Ecto neural progenitor cell (in vitro differentiated cells): ENCODE measurements at places on chromosomes 5 and 9.
A peak's percentile ranks its signal among the peaks of the same experiment; 100 is the strongest.

DNA sequence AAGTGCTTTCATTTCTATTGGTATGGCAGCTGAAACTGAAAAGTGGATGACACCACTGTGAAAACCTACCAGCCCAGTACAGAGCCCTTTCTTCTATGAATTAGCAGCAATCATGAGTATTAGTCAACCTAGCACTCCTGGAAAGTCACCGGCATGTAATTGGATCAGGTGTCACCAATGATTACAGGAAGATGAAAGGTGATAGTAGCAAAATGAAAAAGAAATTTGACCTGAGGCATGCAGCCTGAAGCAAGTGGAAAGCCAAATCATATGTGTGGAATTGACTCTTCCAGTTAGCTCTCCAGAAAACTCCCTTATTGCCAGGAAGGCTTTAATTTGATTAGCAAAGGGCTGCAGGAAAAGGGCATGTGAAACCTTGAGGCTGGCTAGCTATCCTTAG, 81.2 kb upstream of the NAA35 start:
- no peak for DNase-seq

DNA sequence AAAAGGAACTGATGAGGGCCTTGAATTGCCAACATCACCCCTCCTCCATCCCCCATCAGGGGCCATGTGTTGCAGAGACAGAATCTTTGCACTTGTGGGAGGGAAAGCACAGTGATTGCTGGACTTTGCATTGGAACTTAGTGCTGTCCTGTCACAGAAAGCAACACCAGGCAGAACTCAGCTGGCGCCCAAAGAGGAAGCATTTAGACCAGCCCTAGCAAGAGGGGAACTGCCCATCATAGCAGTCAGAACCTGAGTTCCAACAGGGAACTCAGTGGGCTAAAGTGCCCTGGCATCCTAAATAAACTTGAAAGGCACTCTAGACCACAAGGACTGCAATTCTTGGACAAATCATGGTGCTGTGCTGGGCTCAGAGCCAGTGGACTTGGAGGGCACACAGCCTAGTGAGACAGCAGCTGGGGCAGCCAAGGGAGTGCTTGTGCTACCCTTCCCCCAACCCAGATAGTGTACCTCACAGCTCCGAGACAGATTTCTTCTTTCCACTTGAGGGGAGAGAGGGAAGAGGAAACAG, 128.1 kb downstream of the ACTL7B start:
- DNase-seq = no peak

DNA sequence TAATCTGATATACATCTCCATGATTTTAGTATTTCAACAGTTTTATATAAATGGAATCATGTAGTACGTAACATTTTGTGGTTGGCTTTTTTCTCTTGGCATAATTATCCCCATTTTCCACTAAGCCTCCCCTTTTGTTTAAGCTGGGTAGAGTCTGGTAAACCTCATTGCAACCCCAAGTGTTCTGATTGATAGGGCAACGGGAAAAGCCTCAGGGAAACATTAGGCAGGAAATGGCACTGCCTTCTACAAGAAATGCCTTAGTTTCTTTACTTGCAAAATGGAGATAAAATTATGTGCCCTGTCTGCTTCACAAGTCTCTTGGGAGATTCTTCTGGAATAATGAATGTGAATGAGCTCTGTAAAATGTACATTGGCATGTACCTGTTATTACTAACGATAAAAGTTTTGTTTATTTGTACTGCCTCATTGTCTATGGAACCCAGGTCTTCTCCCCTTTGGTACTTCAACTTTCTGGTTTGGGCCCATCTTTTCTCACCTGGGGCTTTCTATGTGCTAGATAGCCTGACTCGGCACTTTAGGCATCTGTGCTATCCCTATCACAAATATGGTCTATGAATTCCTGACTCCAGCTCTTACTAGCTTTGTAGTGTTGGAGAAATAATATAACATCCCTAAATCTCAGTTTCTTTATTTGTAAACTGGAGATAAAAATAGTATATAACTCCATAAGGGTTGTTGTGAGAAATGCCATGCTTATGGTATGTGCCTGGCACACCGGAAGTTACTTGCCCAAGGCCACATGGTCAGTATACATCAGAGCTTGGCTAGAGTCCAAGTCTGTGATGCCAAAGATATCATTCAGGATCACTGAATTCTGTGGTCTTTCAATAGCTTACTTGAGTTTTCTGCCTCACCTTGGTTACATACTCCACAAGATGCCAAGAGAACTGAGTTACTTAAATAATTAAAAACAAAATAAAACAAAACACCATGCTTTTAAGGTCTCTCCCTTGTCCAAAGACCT, 48.2 kb upstream of the ZNF169 start:
- DNase-seq = no peak

GRCh38 chr9:116939614-116940013, 252.5 kb downstream of the TRIM32 start:
- DNase-seq = no peak

DNA sequence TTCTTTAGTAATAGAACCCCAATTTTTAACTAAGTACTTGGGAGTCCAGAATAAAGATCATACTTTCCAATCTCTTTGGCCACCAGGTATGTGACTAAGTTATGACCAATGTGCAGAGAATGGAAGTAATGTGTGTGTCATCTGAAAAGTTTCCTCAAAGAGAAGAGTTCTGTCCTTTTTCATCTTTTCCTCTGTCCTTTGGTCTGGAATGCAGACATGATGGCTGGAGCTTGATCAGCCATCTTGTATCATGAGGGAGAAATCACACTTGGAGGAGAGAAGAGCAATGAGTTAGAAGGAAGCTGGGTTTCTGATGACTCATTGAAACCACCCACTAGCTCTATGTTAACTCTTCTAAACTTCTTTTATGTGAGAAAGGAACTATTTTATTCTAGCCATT, 5.5 kb upstream of the CPEB4 start:
- no peak for DNase-seq

DNA sequence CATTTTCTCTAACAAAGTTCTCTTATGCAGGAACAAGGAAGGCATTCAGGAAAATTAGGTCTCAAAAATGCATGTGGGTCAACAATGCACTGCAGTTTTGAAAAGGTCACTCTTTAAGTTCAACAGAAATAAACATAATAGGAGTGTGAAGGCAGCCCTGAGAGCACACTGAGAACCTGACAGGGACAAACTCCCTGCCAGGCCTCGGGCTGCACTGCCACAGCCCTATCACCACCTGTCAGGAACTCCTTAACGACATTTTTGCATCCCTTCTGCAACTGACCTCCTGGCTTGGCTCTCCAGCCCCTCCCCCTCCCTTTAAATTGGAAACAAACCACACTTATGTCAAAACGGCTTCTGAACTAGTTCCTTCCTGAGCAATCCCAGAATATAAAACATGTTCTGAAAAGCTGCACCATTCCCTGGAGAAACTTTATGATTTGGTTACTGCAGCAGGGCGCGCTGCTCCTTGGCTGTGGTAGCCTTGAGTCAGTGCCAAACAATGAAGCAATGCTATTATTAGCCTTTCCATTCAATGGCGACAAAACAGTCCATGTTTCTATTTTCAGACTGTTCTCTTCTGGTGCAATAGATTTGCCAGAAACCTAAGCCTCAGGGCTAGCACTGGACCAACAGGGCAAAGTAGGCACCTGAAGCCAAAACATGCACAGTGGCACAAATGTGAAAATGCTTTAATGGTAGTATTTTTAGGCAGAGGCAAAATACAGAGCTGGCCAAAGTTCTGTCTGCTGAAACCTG, 160.1 kb upstream of the ZNF608 start:
- no peak for DNase-seq

DNA sequence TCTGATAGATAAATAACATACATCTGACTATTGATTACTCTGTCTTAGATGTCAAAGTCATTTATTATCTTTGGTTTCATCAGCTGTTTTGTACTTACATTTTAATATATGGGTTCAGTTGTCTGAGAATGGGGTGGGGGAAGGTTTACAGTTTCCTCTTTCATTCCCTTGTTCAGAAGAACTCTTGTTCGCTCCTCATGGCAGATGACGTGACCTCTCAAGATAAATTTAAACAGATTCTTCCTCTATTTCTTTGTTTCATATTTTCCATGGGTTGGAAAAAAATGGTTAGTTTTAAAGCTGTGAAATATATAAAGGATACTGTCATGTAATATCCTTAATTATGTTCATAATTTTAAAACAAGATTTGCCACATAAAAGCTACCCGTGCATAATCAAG, 61.4 kb downstream of the TSSK1B start:
- DNase-seq = no peak

GRCh38 chr5:66945389-66946349, 250.9 kb downstream of the CD180 start:
- DNase-seq = no peak

- DNase-seq = no peak
These were observed 412.8 kb upstream of the PTGER4 start for GRCh38 chr5:40266952-40267351.

- DNase-seq = no peak
These were observed 3.4 kb downstream of the LRRC70 start for GRCh38 chr5:62581836-62582597.

DNA sequence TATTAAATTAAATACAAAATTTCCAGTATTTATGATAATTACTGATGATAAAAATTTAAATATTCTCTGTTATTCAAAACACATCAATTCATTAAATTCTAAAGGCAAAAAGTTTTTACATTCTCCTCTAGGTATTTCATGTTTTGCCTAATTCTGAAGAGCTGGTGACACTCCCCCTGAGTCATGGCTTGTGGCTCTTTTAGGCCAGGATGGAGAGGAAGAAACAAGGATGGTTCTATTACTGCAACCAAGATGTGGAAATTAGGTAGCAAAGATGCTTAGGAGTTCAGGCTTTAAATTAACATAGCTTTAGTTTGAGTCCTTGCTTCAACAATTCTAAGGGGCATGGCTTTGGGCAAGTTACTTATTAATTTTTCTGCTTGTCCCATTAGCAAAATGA, 1295.8 kb downstream of the EFNA5 start:
- DNase-seq = no peak

- DNase-seq = no peak
These were observed 34.7 kb upstream of the PLPP1 start for GRCh38 chr5:55569513-55569865.

GRCh38 chr5:141186897-141187512, at the start of gene PCDHB9:
Gene PCDHB9, plus strand, starts transcription at chr5:141187161. Its CDS starts 158 bp downstream, at chr5:141187319.
- DNase-seq = no peak

DNA sequence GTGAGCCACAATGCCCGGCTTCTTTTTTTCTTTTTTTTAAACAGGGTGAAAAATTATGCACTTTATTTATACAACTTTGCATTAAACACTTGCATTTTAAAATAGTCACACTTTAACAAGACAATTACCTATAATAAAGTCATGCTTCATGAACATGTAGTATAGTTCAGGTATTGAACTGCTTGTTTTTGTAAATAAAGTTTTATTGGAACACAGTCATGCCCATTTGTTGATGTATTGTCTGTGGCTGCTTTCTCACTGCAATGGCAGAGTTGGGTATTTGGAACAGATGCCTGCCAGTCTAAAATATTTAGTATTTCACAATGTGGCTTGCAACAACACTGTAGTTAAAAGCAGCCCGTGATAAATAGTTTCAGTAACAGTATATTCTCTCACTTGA, 32.8 kb upstream of the CCL21 start:
- no peak for DNase-seq

DNA sequence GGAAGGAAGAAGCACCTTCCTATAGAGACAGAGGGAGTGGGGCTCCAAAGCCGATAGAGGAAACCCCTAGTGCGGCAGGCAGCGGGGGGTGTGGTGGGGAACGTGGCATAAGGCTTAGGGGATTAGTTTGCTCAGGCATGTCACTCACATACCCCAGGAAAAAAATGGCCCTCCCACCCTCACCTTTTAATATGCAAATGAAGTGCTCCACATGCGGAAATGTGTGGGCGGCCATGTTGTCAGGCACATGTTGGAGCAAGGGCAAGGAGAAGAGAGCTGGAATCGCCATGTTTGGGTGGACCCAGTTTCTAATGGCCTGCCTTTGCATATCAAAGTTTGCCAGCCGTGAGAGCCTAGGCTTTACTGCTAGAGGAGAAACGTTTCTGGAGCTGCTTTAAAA, 758.8 kb downstream of the NR2F1-AS1 start:
- no peak for DNase-seq

GRCh38 chr5:89313044-89313443, 430.1 kb upstream of the MEF2C start:
- DNase-seq = no peak

GRCh38 chr9:127182901-127183746, 60.7 kb upstream of the ANGPTL2 start:
- no peak for DNase-seq

DNA sequence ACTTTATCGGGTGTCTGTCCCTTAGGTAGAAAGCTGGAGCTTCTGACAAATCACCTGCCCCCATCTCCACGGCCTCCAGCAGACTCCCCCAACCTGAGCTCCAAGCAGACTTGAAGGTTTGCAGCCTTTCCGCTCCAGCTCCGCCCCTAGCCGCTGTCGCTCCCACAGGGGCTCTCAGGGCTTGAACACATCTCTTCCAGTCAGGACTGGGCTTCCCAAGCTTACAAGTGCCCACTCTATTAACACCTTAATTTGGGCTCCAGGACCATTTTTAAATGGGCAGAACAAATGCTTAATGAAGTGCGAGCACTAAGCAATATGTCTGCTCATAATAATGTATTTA, 17.2 kb upstream of the SLC25A51 start:
- no peak for DNase-seq

DNA sequence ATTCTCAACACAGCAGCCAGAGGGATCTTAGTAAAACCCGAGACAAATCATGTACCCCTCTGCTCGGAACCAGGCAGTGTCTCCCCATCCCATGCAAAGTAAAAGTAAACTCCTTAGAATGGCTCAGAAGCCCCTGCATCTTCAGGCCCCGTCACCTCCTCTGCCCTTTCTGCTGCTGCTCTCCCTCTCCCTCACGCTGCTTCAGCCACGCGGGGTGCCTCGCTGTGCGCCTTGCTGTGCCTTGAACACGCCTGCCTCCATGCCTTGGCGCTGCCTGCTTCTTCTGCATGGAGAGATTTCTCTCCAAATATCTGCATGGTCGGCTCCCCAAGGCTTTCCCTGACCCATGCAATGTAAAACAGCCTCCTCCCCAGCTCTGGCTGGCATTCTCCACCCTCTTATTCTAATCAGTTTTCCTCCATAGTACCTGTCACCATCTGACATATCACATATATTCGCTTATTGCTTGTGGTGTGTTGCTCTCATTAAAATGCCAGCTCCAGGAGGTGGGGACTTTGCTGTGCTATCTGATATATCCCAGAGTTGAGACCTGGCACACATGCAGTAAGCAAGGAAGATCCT, 8.0 kb downstream of the GPRIN1 start:
- peak; percentile 35 for DNase-seq

- no peak for DNase-seq
These were observed 138.1 kb downstream of the YIPF5 start for GRCh38 chr5:144032375-144032774.

DNA sequence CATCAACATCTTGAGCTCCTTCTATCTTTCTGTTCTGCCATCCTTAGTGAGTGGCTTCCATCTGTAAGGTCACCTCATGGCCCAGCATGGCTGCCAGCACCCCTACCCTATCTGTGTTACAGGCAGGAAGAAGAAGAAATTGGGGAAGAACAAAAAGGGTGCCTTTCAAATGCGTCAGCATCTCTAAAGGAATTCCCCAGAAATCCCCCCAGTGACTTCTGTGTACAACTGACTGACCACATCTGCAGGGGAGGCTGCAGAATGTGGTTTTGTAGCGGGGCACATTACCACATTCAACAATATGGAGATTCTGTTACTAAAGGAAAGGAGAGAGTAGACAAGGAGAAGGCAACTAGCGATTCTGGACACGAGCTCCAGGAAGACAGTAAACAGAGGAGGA, 40.1 kb downstream of the ALG2 start:
- no peak for DNase-seq

- DNase-seq = peak; percentile 76
These were observed 65.9 kb downstream of the DAP start for GRCh38 chr5:10695055-10695649.
